ENCODE measurements at places on chromosomes 4 and X.
A peak's percentile ranks its signal among the peaks of the same experiment; 100 is the strongest.

- no peak for DNase-seq
Measured at GRCh38 chr4:104593019-104593418, 98.3 kb upstream of the CXXC4 start.

DNA sequence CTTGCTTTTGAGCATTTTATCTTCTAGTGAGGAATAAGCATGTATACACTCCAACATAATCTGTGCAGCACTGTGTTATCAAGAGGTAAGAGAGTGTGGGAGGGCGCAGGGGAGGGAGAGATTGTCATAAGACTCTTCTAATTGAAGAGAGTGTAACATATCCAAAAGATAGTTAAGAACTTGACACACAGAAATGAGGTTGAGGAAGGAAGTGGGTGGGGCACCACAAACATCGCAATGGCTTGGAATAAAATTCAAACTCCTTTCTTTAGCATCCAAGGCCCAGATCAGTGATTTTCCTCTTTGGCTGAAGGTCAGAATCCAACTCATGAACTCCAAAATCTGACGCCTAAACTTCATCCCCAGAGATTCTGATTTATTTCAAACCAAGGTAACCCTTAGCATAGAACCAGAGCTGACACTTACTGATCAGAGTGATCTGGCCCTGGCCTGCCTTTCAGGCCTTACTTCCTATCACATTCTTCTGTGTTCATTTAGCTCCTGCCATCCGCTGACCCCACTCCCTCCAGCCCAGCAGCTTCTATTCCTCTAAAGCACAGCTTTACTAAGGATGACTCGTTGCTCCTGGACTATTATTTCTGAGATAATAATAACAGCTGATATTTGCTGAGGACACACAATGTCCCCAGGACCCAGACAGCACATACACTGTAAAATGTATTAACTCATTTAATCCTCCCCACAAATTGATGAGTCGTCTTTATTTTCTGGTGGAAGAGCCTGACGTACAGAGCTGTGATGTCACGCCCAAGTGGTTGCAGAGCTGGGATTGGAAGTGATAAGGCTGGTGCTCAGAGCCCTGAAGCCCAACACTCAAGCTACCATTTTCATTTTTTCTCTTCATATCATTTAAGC lies 10.6 kb upstream of the CTSO start:
- no peak for DNase-seq

- no peak for DNase-seq
Measured at GRCh38 chr4:51963841-51964517, 56.2 kb downstream of the LRRC66 start.

DNA sequence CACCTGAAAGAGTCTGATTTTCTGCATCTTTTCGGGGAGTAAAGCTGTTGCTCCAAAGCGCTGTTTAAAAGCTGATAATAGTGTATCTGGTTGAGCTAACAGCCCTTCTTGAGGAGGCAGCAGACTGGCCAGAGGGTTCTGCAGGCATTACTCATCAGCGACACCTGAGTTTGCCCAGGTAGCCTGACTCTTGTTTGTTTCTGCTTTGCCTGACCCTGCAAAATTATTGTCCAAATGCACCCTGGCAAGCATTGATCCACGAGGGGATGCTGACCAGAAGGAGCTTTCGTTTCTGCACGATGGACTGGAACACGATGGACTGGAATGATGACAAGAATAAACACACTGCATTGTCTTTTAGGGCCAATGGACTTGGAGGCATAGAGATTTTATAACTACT lies 6.2 kb downstream of the CD99 start:
- no peak for DNase-seq

DNA sequence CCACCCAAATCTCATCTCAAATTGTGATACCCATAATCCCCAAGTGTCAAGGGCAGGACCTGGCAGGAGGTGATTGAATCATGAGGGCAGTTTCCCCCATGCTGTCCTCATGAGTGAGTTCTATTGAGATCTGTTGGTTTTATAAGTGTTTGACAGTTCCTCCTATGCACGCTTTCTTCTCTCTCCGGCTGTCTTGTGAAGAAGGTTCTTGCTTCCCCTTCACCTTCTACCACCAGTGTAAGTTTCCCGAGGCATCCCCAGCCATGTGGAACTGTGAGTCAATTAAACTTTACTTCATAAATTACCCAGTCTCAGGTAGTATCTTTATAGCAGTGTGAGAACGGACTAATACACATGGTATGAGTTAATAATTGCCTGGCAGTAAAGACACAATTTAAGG lies 581.7 kb upstream of the AMOT start:
- no peak for DNase-seq

DNA sequence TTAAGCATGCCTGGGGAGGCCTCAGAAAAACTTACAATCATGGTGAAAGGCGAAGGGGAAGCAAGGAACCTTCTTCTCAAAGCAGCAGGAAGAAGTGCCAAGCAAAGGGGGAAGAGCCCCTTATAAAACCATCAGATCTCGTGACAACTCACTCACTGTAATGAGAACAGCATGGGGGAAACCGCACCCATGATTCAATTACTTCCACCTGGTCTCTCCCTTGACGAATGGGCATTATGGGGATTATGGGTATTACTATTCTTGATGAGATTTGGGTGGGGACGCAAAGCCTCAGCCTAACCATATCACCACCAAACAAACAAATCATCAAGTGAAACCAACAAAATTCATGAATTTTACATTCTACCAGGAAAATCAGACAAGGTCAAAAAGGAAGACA lies 76.7 kb upstream of the TAB3 start:
- DNase-seq, result no peak

GRCh38 chrX:110966839-110967238 lies 129.2 kb upstream of the PAK3 start:
- DNase-seq, result no peak

DNA sequence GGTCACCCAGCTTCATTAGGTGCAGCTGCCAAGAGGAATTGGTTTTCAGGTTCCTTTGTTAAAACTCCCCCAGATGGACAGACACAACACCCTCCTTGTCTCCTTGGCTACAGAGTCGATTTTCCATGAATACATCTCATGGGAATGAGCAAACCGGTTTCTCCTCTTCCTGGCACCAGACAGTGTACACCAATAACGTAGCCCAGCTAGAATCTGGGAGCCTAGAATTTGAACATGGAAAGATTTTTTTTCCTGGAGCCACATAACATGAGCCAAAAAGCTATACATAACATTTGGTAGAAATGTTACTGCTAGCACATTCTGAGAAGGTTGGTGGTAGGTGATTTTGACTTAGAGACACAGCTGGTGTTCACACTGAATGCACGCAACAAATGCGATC lies 62.9 kb upstream of the SLC34A2 start:
- DNase-seq, result no peak

- DNase-seq, result peak; percentile 12
Measured at GRCh38 chr4:169147191-169147590, 123.6 kb downstream of the SH3RF1 start.

- peak; percentile 17 for DNase-seq
Measured at GRCh38 chr4:78642934-78643333, 91.4 kb downstream of the ANXA3 start.

- no peak for DNase-seq
Measured at GRCh38 chr4:31183256-31183655, 463.1 kb downstream of the PCDH7 start.

- DNase-seq, result no peak
Measured at GRCh38 chr4:98469771-98470170, 188.6 kb downstream of the TSPAN5 start.

- DNase-seq, result no peak
Measured at GRCh38 chr4:113682730-113683537, 78.6 kb downstream of the CAMK2D start.

DNA sequence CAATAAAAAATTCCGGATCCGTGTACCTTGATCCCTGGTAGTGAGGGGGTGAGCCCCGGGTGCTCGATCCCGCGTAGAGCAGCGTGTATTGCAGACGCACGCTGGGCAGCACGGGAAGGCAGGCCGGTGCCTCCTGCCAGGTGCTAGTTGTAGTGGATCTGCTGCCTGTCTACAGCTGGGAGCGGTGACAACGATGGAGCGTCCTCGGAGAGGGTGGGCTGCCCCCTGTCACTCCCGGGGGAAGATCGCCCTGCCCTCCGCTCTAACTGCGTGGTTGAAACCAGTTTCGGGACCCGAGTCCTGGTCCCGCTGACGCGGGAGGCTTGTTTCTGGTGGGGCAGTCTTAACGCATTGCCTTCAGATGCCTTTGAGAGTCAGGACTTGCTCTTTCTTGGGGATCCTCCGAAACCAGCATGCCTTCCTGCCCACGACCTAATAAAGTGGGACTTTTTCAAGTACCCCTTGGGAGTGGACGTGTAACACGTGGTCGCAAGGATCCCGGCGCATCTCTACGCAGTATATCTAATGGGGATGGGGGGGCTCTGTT lies 2.7 kb upstream of the NKX6-1 start:
- DNase-seq, result no peak

- DNase-seq, result no peak
Measured at GRCh38 chr4:7368296-7368695, 66.4 kb downstream of the PSAPL1 start.

- no peak for DNase-seq
Measured at GRCh38 chr4:148243837-148244236, 198.4 kb downstream of the NR3C2 start.
